ELR (cell line): ENCODE measurements at places on chromosomes 11 and 22.
A peak's percentile ranks its signal among the peaks of the same experiment; 100 is the strongest.

- peak; percentile 80 for DNase-seq
These were observed 19.3 kb upstream of the NUCB2 start for GRCh38 chr11:17257196-17257595.

DNA sequence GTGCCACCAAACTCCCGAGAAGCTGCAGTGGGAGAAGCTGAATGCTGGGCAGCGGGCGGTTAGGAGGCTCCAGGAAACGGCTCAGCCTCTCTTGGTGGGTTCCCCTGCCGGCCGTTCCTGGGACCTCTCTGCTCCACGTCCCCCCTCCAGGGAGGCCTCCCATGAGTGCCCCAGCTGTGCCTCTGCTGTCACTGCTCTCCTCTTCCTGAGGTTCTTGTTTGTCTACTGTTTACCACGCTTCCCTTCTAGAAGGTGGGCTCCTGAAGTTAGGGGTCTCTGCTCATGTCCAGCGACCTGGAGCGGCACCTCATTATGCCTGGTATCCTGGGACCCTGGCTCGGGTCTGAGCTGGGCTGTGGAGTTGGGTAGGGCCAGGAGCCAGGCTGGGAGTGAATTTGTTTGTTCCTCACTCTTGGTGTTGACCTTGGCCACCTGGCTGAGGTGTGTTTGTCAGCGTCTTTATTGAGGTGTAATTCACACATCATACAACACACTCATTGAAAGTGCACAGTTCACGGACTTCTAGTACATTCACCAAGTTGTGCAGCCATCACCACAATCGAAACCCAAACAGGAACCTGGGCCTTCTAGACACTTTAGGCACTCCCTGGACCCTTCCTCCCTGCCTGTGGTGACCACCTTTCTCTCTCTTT is 37.8 kb upstream of the GRAMD4 start:
- DNase-seq = no peak

GRCh38 chr22:39959640-39960447 is at the start of gene TMA7B:
TMA7B (plus strand) TSS chr22:39960397; CDS start chr22:39964375, 3,978 bp downstream.
- peak; percentile 81 for DNase-seq

- DNase-seq = no peak
These were observed 57.8 kb downstream of the ARHGAP20 start for GRCh38 chr11:110654456-110654855.

- DNase-seq = no peak
These were observed 31.5 kb upstream of the PLET1 start for GRCh38 chr11:112292188-112292587.
